ENCODE measurements at places on chromosomes 7 and 10.
A peak's percentile ranks its signal among the peaks of the same experiment; 100 is the strongest.

DNA sequence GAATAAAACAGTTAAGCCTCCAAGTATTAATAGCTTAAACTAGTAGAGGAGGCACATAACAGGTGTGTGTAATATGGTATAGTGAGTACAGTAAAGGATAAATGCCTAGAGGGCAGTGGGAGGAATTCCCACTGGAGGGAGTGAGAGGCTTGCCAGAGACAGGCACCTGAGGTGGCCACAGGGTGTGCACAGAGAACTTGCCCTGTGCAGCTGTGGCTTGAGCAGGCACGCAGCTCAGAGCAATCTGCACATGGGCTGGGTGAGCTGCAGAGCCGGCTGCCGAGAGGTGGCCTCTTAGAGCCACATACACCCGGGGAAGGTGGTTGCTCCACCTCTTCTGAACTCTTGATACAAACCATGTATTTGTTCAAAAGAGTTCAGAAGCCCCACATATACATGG is 237.1 kb downstream of the COBL start:
- DNase-seq: no peak

DNA sequence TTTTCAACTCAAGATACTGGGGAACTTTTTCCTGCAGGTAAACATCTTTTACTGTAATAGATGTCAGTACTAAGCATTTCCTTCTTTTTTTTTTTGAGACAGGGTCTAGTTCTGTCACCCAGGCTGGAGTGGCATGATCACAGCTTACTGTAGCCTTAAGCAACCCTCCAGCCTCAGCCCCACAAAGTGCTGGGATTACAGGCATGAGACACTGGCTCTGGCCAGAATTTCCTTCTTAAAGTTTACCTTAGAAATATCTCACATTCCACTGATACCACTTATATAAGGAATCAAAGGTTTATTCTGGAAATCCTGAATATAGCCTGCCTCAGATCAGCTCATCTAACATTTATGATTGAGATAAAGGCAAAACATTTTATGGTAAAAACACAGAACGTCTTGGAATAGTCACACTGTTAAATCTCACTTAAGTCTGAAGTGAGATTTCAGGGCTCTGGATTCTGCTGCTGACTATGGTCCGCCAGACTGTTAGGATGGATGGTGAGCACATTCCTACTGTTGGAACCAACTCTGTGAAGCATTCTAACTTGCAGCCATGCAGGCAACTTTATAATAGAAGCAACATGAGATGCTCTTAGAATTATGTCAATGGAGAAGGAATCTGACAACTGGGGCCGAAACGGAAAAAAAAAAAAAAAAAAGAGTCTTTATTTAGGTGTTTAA is 151.9 kb downstream of the ZMYND11 start:
- no peak for DNase-seq

DNA sequence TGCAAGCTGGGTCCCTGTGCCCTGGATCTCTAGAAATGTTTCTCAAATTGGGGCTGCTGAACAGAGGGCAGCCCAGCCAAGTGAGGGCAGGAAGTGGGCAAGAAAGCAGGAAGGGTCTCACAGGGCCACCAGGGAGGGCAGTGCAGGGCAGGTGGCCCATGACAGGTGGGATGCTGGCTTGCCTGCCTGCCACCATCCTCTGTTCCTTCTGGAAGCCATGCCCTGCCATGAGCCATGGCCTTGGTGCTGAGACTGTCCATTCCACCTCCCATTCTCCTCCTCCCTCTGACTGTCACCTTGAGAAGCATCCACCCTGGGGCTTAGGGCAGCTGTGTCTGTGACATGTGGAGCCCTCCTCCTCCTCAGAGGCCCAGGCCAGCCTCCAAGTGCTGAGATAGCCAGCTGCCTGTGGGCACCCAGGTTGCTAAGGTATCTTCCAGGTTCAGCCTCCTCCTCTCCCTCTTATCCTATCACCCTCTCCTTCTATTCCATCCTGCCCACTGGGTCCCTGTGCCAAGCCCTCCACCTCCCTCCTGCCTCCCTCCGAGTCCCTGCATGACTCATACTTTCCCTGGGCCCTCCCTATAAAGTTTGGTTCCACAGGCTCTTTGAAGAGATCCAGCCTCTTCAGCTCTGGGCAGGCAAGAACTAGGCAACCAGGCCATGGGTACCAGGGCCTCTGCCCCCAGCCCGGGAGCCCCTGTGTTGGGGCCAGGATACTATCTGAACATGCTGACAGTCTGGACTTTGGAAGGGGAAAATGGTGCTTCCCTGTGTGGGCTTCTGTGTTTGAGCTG is 1.3 kb downstream of the VSIR start:
- peak; percentile 25 for DNase-seq

GRCh38 chr10:92404612-92405418 is 113.8 kb downstream of the MARCHF5 start:
- DNase-seq: no peak

DNA sequence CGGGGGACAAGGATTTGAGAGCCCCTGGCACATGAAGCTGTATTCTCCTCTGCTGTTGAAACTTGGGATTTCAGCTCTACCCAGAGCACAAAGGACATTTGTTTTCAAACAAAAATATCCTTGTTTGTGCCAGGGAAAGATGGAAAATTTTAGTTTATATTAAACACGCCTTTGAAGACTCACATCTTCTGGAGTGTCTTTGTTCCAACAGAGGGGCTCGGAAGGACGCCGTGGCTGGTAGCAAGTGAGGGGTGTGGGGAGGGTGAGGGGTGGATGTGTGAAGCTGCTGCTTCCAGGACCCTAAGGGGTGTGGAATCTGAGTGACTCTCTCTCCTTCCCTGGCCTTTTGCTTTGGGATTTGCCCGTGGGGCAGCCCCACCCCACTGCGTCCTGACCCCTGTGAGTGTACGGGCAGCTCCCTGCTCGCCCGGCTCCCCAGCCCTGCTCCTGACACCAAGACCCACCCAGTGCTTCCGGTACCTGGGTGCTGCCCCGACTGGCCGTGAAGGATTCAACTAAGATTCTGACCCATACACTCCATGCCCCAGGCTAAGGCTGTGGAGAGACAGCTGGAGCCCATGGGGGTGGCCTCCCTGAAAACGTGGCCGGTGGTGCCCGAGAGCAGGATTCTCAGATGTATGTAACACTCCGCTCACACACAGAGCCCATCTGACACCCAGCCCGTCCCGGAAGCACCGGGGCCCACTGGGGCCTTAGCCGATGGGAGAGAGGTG is 59.6 kb downstream of the ZRANB1 start:
- no peak for DNase-seq

GRCh38 chr7:97064020-97064419 is 39.4 kb upstream of the DLX5 start:
- DNase-seq: no peak

- no peak for DNase-seq
These were observed 346.9 kb downstream of the DNAJB6 start for GRCh38 chr7:157683747-157684156.

- DNase-seq: no peak
These were observed 47.9 kb upstream of the DOCK1 start for GRCh38 chr10:126857178-126857806.

DNA sequence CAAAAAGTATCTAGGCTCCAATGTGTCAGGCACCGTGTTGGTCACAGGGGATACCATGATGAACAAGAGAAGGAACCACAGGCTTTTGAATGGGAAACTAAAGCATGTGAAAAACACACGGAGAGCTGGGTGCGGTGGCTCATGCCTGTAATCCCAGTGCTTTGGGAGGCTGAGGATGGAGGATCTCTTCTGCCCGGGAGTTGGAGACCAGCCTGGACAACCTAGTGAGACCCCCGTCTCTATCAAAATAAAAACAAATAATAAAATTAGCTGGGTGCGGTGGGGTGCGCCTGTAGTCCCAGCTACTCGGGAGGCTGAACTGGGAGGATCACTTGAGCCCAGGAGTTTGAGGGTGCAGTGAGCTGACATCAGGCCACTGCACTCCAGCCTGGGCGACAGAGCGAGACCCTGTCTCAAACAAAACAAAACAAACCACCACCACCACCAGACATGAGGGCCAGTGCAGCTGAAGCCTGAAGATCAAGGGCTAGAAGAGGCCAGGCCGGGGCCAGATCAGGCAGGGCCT is 611 bp upstream of the COPS6 start:
- no peak for DNase-seq

DNA sequence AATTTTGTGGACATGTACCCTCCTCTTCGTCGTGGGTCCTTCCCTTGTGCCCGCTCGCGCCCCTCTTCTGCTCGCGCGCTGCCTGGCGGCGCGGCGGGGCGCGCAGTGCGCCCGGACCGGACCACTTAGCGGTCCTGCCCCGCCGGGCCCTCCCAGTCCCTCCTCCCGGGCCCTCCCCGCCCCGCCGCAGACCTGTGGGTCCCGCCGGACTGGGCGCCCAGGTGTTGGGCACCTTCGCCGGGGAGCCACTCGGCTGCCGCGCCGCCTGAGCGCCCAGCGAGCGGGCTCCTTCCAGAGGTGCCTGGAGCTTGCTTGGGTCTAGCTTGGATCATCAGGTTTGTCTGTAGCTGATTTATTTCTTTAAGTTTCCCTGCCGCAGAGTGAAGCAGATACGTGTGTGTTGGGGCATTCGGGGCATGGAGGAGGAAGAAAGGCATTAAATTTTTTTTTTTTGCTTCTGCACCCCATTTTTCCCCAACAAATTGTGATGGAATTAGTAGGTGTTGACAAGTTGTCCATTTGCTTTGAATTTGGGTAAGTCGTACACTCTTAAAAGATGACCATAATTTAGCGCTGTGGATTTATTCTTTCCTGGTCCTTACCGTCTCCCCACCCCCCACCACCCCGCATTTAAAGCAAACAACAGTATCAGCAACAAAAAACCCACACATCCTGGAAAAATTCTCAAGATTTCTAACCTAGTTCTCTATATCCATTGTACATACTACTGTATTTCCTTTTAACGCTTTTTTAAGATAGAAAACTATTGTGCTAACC is 905 bp downstream of the C1GALT1 start:
- DNase-seq: peak; percentile 11

- DNase-seq: no peak
These were observed 95.4 kb downstream of the ZRANB1 start for GRCh38 chr10:125037145-125037877.

DNA sequence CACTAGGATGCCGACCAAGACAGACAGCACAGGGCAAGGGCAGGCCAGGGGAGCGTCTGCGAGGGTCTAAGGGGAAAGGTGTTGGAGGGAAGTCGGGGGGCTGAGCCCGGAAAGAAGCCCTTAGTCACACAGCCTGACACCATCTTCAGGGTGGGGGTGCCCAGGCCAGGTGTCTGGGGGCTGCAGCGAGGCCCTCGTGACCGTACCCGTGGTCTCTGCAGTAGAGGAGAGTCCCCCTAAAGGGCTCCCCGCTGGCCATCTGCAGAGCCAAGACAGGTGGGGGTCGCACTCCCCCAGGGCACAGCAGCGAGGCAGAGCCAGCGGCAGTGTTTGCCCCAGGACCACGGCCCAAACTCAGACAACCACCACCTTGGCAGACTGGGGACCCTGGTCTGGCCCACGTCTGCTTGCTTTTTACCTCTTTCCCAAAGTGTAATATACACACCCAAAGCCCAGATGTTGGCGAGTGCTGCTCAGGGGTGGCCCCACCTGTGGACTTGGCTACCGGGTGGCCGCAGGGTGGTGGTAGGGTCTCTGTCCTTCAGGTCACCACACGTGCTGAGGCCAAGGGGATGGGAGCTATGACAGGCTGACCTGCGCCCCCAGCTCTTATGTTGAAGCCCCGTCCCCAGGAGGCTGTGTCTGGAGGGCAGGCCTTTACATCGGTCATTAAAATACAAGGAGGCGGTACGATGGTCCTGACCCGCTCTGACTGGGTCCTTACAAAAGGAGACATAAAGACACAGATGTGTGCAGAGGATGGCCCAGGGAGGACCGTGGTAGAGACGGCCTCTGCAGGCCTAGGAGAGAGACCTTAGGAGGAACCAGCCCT is 107.4 kb downstream of the DNAJB6 start:
- no peak for DNase-seq

- no peak for DNase-seq
These were observed 15.4 kb downstream of the MXI1 start for GRCh38 chr10:110222641-110223297.

DNA sequence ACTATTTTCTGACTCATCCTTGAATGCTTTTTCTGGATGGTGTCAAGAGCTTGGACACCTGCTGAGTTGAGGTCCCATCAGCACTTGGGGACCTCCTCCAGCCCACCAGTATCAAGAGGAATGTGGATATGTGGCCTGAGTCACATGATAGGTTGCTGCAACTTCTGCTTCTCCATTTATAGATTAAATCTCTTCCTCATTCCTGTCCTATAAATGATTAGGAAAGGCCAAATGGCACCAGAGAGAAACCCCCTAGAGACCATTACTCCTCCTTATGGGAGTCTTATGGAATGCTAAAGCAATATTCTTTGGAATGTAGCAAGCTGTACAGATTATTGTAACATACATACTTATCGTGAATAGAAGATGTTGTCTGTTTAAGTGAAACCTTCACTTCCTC is 85.6 kb downstream of the NEUROD6 start:
- no peak for DNase-seq

DNA sequence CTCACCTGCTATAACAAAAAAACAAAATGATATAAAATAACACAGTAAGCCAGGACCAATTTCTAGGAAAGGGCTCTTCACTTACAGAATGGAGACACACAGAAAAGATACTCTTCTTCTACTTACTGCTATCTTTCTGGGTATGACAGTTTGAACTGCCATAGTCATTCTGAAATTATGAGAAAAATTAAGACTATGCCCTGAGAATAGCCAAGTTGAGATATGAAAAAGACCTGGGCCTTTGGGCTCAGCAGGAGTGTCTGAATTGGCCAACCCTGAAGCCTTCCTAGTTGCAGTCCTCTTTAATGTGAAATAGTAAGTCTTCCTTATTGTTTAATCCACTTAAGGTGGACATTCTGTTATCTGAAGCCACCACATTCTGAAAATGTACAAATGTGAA is 519.5 kb downstream of the GRID1 start:
- no peak for DNase-seq

- DNase-seq: no peak
These were observed 7.5 kb downstream of the MARCHF5 start for GRCh38 chr10:92298487-92298886.

DNA sequence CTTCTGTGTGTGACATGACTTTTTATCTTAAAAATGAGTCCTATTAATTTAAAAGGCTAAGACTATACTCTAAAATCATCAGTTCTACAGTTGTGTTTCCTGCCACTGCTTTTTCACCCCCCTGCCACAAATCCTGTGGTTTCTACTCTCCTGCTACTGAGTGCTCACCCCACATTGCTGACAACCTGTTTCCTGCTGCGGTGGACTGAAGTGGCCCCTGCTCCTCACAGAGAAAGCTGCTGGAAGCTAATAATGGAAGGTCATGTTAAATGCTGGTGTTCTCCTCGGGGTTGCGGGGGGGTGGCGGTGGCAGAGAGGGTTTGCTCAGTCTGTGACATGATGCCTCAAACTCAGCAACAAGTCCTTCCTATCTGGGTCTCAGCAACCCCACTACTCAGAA is 113.2 kb upstream of the INHBA start:
- no peak for DNase-seq
